Adrenal gland (tissue), 19 donors: ENCODE measurements at places on chromosomes 1 and 21. TPM values are rescaled to one million over a fixed set of nuclear protein-coding genes. Genes with fewer than 3 reads are reported as not detected.

RNU1-1 gene
- total RNA-seq = under 0.01 TPM

BCAS2 gene
- 34.9 TPM for total RNA-seq

FMO1 gene
- total RNA-seq = 2.1 TPM

IQGAP3 gene
- 1.0 TPM for total RNA-seq

DNASE2B gene
- 0.42 TPM for total RNA-seq

TRAF5 gene
- 7.5 TPM for total RNA-seq

NOS1AP gene
- 3.6 TPM for total RNA-seq

TFF2 gene
- not detected for total RNA-seq

RHCE gene
- total RNA-seq = 1.1 TPM

GJB3 gene
- total RNA-seq = not detected

TEDDM1 gene
- not detected for total RNA-seq

SLC30A10 gene
- 0.42 TPM for total RNA-seq

TIE1 gene
- total RNA-seq = 26.6 TPM

PLA2G2F gene
- total RNA-seq = not detected

HDAC1 gene
- 93.1 TPM for total RNA-seq

TRNAU1AP gene
- 18.2 TPM for total RNA-seq

HMCN1 gene
- 5.8 TPM for total RNA-seq

BTBD8 gene
- 9.8 TPM for total RNA-seq

HHAT gene
- 8.9 TPM for total RNA-seq

MSTO1 gene
- 31.0 TPM for total RNA-seq

ADAMTS5 gene
- total RNA-seq = 1.9 TPM

SRSF11 gene
- total RNA-seq = 145 TPM

RIIAD1 gene
- not detected for total RNA-seq

LRRC8C gene
- 12.1 TPM for total RNA-seq

DNM3 gene
- total RNA-seq = 47.2 TPM

LEFTY1 gene
- total RNA-seq = 1.3 TPM

DIP2A gene
- 25.3 TPM for total RNA-seq

TSACC gene
- total RNA-seq = not detected

CCDC181 gene
- 2.1 TPM for total RNA-seq

GBP3 gene
- total RNA-seq = 26.8 TPM

GBP4 gene
- 63.5 TPM for total RNA-seq

FAM110D gene
- 3.6 TPM for total RNA-seq

MSH4 gene
- 0.14 TPM for total RNA-seq

MYOCOS gene
- not detected for total RNA-seq

FABP3 gene
- 59.6 TPM for total RNA-seq

SOX13 gene
- total RNA-seq = 29.3 TPM

RGL1 gene
- 29.6 TPM for total RNA-seq

NVL gene
- total RNA-seq = 20.1 TPM

LCE1E gene
- total RNA-seq = not detected

PCP4L1 gene
- total RNA-seq = 0.39 TPM

NPHP4 gene
- total RNA-seq = 8.4 TPM

NOTCH2 gene
- total RNA-seq = 101 TPM

GPR37L1 gene
- 0.49 TPM for total RNA-seq

KRTAP7-1 gene
- not detected for total RNA-seq

MAP1LC3C gene
- total RNA-seq = 0.21 TPM
